ENCODE measurements at places on chromosomes 3 and 15. TPM values are rescaled to one million over a fixed set of nuclear protein-coding genes. Genes with fewer than 3 reads are reported as not detected.

Gene C3orf18
- 9.1 TPM for total RNA-seq

Gene CLDN16
- total RNA-seq, result 0.43 TPM

Gene NR2E3
- 0.97 TPM for total RNA-seq

Gene HCLS1
- 4.8 TPM for total RNA-seq

Gene GPR87
- 0.43 TPM for total RNA-seq

Gene SLC2A2
- under 0.01 TPM for total RNA-seq

Gene PLA2G4D
- total RNA-seq, result not detected

Gene HYKK
- 2.3 TPM for total RNA-seq

Gene CCR9
- not detected for total RNA-seq

Gene FOXB1
- not detected for total RNA-seq

Gene MTMR10
- total RNA-seq, result 25.4 TPM

Gene WNT7A
- not detected for total RNA-seq

Gene GPR149
- total RNA-seq, result not detected

Gene CYP1A2
- total RNA-seq, result not detected

Gene HCN4
- total RNA-seq, result not detected

Gene SLC9A9
- 2.9 TPM for total RNA-seq

Gene AMIGO3
- total RNA-seq, result 0.43 TPM

Gene HYAL1
- 2.6 TPM for total RNA-seq

Gene SH2D7
- not detected for total RNA-seq

Gene LINS1
- total RNA-seq, result 14.7 TPM

Gene CLDN1
- 14.2 TPM for total RNA-seq

Gene CFAP100
- total RNA-seq, result not detected

Gene SYNPR
- not detected for total RNA-seq

Gene DUOXA2
- total RNA-seq, result not detected

Gene C3orf85
- not detected for total RNA-seq

Gene PRR20G
- total RNA-seq, result not detected

Gene DGKG
- total RNA-seq, result under 0.01 TPM

Gene CCR8
- not detected for total RNA-seq

Gene GRM7
- total RNA-seq, result not detected

Gene GP9
- not detected for total RNA-seq

Gene GABRR3
- total RNA-seq, result not detected

Gene A4GNT
- total RNA-seq, result not detected

Gene SEMA5B
- not detected for total RNA-seq

Gene CKMT1A
- total RNA-seq, result not detected

Gene IL17RD
- total RNA-seq, result 0.86 TPM

Gene IL5RA
- not detected for total RNA-seq

Gene NPAP1
- not detected for total RNA-seq

Gene C15orf39
- 8.1 TPM for total RNA-seq

Gene PLA2G4E
- not detected for total RNA-seq

Gene RTP3
- total RNA-seq, result 0.43 TPM

Gene OIP5
- 8.6 TPM for total RNA-seq

Gene ATP13A4
- not detected for total RNA-seq
